ENCODE measurements at places on chromosomes 12 and 14.

GRCh38 chr12:72330301-72330700 is 58.1 kb downstream of the TRHDE start:
- DNase-seq = no peak

DNA sequence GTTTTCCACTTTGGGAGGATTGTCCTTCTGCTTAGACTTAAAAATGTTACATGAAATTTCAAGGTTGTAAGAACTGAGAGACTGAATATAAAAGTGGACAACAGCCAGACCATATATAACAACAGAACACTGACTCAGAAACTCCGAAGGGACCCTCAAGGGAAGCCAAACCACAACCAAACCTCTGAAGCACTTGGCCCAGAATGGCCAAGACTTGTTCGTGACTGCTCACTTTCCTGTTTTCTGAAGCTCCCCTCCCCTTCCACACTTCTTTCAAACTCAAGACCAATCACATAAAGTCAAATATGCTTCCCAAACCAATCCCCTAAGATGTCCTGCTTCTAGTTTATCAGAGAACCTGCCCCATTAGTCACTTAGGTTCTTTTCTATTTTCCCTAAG is 13.7 kb downstream of the OR6J1 start:
- DNase-seq = no peak

DNA sequence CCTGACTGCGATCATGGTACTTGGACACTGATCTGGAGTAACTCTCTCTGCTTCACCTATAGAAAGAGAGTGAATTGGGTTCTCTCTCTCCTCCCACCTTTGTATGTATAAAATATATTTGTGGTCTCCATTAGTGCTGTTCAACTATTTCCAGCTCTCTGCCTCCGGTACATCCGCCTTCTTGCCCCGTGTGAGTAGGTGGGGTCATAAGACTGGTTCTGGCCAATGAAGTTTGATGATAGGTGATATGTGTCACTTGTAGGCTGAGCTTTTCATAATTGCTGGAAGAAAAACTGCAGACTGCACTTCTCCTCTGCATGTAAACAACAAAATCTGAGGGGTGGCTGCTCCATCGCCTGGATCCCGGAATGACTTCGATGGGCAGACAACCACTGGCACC is 210.4 kb downstream of the EXOC5 start:
- no peak for DNase-seq

- DNase-seq = peak; percentile 37
These were observed 415.5 kb downstream of the PCNX1 start for GRCh38 chr14:71322655-71323250.

DNA sequence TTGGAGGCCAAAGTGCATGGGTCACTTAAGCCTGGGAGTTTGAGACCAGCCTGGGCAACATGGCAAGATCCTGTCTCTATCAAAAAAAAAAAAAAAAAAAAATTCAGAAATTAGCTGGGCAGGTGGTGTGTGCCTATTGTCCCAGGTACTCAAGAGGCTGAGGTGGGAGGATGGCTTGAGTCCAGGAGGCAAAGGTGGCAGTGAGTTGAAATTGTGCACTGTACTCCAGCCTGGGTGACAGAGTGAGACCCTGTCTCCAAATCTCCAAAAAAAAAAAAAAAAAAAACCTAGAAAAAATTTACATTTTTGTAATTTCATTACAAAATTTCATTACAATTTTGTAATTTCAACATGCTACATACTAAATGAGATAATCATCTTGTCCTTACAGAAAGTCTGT is 42.7 kb downstream of the SYNE2 start:
- DNase-seq = no peak

- no peak for DNase-seq
These were observed 56.5 kb upstream of the PCNX4 start for GRCh38 chr14:60035177-60035576.

DNA sequence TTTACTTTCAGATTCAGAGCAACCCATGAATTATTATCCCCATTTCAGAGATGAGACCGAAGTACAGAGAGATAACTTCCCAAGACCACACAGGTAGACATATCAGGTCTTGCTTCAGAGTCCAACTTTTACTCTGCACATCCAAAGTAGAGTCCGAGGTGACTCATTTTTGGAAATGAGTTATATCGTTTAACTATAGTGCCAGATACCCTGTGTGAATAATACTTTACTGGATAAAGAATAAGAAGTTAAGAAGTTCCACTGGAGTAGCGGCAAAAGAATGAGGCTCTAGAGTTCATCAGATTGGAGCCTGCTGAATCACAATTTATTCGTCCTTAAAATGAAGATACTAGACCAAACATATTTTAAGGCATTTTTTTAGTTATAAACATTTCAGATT is 124.7 kb downstream of the EPS8 start:
- no peak for DNase-seq

DNA sequence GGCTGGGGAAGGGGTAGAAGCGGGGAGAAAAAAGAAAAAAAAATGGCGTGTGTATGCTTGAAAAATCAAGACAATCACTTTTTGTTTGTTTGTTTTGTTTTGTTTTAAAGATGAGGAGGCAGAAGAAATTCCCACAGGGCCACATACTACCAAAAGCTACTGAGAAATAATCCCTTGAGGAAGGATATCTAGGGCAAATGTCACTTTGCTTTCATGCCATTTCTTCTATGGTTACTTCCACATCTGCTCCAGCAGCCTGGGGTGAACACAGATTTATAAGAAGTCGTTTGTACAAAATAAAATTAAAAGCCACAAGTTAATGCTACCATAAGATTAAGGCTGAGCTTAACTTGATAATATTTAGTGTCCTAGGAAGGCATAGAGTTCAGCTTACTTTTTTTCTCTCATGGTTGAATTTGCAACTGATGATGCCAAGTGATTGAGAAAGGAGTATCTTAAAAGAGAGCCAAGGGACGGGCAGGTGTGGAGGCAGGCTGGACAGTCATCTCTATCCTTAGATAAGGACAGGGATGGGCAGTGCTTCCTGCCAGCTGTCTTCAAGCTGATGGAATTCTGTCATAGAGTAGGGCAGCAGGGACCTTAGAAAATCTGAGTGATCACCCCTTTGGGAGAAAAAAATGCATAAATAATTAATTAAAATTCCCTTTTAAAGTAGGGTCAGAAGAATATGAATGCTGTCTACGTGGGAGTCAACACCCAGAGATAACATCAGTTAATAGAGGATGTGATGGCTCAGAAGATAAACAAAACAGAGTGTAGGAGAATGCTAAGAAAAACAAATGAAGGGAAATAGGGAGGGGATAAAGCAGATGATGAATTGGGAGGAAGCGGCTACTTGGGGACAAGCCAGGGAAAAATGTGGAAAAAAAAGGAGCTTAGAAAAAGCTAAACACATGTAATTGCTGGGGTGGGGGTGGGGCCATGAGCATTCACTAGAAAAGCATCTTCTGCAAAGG is 57.1 kb downstream of the DYRK2 start:
- no peak for DNase-seq

- DNase-seq = no peak
These were observed 2.1 kb downstream of the DUSP6 start for GRCh38 chr12:89350260-89350629.

GRCh38 chr12:109532721-109533486 is 40.4 kb downstream of the MMAB start:
- no peak for DNase-seq

DNA sequence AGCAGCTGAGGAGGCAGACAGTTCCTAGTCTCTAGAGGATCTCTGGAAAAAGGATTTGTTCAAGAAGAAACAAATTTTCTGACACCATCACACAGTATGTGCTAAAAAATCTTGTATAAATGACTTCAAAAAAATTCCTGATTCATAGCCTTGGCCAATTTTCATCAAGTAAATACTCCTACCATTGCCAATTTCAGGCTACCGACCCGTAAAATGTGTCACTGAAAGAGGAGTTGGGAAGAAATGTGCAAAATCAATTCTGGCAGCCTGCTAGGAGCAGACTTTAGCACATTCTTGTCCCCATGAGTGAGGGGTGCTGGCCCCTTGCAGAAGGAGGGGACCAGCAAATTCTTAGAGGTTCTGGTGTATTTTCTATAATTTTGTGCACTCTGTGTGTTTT is 109.4 kb downstream of the TMEM30B start:
- no peak for DNase-seq

- DNase-seq = no peak
These were observed 332.0 kb downstream of the CACNA1C start for GRCh38 chr12:2384533-2385351.

- DNase-seq = no peak
These were observed 2.3 kb downstream of the ACRBP start for GRCh38 chr12:6644903-6645302.

- peak; percentile 2 for DNase-seq
These were observed 30.0 kb upstream of the GRIP1 start for GRCh38 chr12:66708704-66709456.

DNA sequence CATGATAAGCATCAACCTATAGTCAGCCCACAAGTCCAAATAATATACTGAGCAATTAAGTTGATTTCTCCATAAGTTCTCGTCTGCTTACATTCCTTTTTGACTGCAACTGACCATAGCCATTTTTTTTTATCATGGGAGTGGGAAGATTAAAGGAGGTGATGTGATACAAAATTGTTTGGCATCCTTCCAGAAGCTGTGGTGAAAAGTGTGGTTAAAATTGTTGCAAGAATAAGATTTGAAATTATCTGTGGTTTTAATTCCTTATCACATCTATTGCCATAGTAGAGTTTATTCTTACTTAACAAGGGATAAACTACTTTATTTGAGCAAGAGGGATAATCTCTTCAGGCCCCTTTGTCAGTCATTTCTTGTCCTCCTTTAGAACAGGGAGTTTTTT is 50.7 kb downstream of the LIN52 start:
- DNase-seq = no peak

DNA sequence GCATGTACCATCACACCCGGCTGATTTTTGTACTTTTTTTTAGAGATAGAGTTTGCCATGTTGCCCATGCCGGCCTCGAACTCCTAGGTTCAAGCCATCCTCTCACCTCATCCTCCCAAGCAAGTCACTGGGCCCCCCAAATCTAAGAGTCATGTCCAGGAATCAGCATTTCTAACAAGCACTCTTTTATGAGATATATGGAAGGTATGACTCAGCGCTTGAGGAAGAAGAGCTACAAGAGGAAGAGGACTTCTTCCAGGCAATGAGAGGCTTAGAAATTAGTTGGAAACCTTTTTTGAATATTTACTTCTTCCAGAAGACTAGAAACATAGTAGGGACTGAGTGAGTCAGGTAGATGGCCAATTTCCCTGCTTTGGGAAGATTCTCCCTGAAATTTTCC is 114.5 kb downstream of the HMGA2 start:
- DNase-seq = no peak

DNA sequence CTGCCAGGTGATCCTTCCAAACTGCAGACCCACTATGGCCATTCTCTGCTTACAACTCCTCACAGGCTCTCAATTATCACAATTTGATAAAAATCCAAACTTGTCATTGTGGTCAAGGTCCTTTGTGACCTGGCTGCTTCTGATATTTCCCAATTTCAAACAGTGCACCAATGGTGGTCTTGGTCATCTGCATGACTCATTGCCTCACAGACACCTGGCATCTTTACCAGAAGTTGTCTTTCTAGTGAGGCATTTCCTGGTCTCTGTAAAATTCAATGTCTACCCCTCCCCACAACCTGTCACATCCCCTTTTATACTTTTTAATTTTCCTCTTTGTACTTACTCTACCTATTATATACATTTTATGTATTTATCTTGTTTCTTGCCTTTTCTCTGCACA is 17.8 kb upstream of the PAPOLA start:
- peak; percentile 9 for DNase-seq

- DNase-seq = no peak
These were observed 1.8 kb downstream of the PCNX1 start for GRCh38 chr14:70908935-70909641.

GRCh38 chr14:96095581-96096476 is 56.7 kb downstream of the C14orf132 start:
- DNase-seq = no peak

- DNase-seq = no peak
These were observed 1.2 kb upstream of the RIMKLB start for GRCh38 chr12:8696442-8697090.

- DNase-seq = no peak
These were observed 152.0 kb downstream of the NDUFA12 start for GRCh38 chr12:94851396-94852028.

GRCh38 chr12:12722435-12723148 is 5.4 kb downstream of the CDKN1B start:
- peak; percentile 85 for DNase-seq

DNA sequence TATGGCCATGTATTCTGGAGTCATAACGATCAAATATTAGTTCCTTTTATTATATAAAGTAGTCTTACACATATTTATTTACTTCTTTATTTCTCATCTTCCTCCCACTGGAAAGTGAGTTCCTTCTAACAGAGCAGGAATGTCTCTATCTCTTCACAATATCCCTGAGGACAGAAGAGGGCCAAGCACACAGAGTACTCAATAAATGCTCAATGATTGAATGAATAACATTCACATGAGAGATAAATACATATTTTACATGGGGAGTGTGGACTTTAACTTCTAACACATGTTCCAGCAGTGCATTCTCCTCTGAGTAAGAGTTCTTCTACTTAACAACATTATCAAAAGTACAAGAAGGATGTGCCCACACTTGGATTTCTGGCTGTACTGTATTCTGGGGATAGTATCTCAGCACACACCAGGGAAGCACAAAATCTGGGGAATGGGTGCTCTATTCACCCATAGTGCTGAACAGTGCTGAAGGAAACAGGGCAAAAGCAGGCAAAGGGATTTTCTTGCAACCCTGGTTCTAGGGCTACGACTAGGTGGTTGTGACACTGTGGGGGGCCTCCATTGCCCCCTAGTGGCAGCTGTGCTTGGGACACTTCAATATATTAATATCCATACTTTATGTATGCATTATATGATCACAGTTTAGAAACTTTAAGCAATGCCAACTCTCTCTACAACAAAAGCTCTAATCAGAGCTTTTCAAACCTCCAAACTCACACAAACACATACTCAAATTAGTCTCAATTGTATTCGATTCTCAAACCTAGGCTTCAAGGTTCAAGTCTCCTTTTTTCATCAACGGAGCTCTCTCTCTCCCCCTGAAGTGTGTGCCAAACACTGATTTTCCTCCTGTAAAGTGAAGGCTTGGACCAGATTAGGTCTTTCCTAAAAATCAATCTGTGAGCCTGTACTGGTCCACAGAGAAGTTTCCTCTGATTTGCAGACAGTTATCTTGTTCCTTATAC is 115.5 kb downstream of the SLC2A13 start:
- DNase-seq = peak; percentile 43

GRCh38 chr14:103260629-103261124 is 73.4 kb upstream of the EIF5 start:
- DNase-seq = no peak

- DNase-seq = no peak
These were observed 14.6 kb downstream of the NUMB start for GRCh38 chr14:73443758-73444157.

DNA sequence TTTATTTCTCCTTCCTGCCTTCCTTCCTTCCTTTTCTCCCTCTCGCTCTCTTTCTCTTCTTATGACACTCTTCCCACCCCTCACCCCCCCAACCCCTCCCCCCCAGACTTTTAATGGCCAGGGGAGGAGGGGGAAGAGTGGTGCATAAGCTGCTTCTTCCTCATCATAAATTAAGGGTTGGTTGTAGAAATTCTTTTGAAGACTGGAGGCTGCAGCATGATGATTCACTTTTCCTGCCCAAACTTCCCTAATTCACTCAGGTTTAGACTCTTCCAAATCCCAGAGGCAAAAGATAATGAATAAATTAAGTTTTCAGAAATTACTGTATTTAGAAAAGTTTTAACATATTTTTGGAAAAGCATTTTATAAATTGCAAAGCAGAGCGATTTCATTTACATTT is 58.2 kb downstream of the GRIP1 start:
- DNase-seq = peak; percentile 34

GRCh38 chr12:3305464-3305863 is 185.5 kb upstream of the PRMT8 start:
- no peak for DNase-seq

GRCh38 chr14:75126121-75126544 is 715 bp downstream of the NEK9 start:
- peak; percentile 29 for DNase-seq

All from MV-4-11 (cell line).